Femur (tissue), 1 donor: ENCODE measurements at places on chromosomes 5 and 9.
A peak's percentile ranks its signal among the peaks of the same experiment; 100 is the strongest.

GRCh38 chr5:133742431-133742988 is 130.2 kb upstream of the FSTL4 start:
- no peak for DNase-seq

DNA sequence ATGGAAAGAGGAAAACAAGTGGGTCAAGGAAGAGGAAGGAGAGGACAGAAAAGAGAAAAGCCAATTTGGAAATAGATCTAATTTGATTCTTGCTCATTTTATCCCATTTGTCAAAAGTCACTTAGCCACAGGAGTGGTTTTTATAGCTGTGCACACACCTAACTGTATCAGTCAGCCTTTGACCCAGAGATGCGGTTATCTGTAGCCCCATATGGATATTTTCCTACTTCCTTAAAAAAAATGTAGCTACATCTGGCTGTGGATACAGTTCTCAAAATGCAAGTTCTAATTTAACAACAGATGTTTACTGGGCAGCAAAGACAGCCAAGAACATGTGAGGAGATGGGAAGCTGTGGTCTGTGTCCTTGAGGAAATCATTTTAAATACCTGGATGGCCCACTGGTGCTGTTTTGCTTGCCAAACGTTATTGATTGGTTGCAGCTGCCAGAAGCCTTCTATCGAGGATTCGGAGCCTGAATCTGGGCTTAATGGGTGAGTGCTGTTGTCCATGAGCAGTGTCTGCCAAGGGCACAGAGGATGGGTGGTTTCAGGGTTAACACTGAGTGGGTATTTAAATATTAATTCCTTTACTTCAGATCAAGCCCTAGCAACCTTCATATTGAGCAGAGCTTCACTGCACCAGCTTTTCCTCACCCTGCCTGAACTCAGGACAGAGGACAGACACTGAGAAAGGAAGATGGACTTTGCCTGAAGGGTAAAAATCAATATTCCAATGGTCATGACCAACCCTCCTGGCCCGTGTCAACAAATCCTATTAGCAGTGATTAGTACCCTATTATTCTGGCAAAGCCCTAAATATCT is 92.2 kb downstream of the APBA1 start:
- no peak for DNase-seq

GRCh38 chr9:115668521-115668920 is 485.1 kb upstream of the PAPPA start:
- DNase-seq: no peak

DNA sequence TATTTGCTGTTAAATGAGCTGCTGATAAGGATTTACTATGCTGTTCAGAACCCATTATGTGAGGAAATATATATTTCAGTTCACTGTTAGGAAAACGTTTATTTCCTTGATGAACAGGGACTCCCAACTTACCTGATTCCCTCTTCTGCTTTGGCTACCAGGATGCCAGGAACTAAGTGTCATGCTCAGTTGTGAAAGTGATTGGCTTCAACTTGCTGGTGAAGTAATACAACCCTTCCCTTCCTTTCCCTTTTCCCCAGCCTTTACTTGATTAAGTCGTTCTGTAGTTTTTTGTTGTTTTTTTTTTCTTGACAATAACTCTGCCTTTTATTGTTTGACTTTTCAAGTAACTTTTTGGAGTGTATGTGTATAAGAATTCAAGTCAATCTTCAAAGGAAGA is 309.3 kb downstream of the DOCK8 start:
- no peak for DNase-seq

DNA sequence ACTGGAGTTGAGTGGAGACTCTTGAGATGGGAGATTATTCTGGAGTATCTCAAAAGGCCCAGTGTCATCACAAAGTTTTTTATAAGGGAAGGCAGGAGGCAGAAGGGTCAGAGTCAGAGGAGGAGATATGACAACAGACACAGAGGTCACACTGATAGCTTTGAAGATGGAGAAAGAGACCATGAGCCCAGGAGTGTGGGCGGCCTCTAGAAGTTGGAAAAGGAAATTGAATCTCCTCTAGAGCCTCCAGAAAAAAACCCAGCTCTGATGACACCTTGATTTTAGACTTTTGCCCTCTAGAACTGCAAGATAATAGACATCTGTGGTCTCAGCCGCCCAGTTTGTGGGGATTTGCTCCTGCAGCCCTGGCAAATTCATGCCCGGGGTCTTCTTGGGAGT is 64.8 kb upstream of the SPTLC1 start:
- no peak for DNase-seq

- peak; percentile 43 for DNase-seq
Observed at GRCh38 chr5:124747791-124748686, 1.6 kb upstream of the ZNF608 start.

DNA sequence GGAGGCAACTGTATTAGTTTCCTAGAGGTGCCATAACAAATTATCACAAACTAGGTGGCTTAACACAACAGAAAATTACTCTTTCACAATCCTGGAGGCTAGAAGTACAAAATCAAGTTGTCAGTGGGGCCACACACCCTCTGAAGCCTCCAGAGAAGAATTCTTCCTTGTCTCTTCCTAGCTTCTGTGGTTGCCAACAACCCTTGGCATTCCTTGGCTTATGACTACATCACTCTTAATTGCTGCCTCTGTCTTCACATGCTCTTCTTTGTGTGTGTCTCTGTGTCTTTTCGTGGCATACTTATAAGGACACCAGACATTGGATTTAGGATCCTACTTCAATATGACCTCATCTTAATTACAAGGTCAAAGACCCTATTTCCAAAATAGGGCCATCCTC is 327.5 kb downstream of the CHSY3 start:
- DNase-seq: no peak
